T follicular helper cell (primary cell): ENCODE measurements at places on chromosomes 6 and 20.

GRCh38 chr6:27138406-27138805, 109.1 kb upstream of the PRSS16 start:
- DNase-seq, result no peak

- DNase-seq, result no peak
These were observed 28.7 kb upstream of the EDN1 start for GRCh38 chr6:12261502-12261901.

DNA sequence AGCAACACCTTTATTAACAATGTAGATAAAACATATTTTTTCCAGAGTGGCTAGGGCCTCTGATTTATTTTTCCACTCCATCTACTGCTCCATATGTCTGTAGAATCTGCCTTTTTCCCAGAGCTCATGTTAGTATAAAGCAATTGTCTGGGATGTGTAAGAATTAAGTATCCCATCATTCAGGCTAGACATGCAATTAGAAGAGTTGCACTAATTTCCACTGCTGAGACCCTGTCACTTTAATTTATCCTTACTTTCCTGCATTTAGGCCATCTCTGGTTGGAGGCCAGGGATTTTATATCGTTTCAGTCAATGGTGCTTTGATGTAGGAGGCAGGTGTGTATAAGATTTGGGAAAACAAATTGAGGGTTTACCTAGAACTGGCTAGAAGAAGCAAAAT, 286.1 kb upstream of the POU3F2 start:
- no peak for DNase-seq

DNA sequence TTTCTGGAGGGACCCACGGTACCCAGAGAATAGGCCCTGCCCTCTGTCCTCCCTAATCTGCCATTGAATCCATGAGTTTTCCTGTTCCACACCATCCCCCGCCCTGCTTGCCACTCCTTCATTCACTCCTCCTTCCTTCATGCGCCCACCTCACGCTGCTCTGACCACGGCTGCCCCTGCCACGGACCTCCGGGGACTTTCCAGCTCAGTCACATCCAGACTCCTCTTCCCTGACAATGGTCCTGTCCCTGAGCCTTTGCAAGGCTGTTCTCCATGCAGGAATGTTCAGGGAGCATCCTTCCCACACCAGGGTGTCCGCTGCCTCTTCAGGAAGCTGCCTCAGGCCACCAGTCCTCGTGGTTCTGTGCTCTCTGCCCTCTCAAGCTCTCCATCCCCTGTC, 25.9 kb downstream of the GLP1R start:
- DNase-seq, result no peak

DNA sequence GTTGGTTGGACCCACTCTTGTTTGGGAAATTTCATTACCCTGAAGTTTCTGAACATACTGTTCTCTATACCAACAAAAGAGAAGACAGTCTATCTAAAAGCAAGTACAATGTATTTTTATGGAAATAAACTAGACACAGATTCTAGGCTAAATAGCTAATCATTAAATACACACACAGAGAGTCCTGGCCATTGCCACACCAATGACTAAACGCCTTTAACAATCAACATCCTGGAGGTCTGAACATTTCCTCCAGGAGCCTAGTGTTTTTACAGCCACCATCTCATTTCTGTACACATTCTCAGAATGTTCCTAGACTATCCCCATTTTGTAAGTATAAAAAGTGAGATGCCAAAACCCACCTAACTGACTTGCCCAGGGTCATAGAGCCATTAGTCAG, 141.6 kb upstream of the RREB1 start:
- DNase-seq, result no peak

- no peak for DNase-seq
These were observed 154.0 kb upstream of the PLN start for GRCh38 chr6:118394106-118394505.

GRCh38 chr6:41728073-41728936, 7.1 kb downstream of the TFEB start:
- no peak for DNase-seq

DNA sequence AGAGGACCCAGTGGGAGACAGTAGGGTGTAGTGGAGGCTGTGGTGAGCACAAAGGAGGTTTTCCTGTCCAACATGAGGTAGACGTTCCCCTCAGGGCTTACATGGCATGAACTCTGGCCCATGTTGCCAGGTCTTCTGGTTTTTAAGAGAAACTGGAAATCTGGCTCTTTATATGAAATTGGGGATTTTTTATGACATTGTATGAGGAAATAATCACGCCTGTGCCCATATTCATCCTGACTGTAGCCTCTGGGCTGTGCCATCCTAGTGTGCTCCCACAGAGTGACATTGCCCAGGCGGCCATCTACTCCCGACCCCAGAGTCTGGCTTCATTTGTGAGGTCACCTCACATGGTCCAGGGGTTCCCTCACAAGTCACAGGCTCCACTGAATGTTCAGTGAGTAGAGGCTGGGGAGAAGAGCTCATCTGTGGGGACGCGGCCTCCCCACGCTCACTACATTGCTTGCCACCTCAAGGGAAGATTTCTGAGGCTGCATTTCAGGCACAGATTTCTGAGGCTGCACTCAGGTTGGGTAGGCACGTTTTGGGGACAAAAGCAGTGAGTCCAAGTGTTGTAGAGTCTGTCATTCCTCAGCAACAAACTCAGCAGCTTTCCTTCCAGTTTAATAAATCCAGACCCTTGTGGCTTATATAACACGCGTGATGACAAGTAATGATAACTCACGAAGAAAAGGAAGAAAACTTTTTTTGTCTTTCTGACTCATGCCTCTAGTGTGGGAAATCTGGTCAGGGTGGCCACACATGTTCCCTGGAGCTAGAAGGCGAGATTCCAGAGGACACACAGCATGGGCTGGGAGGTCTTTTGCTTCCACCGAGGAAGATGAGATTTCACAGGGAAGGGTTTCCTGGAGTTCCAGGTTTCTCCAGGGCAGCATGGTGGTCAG, 41.7 kb downstream of the SLC24A3 start:
- no peak for DNase-seq

DNA sequence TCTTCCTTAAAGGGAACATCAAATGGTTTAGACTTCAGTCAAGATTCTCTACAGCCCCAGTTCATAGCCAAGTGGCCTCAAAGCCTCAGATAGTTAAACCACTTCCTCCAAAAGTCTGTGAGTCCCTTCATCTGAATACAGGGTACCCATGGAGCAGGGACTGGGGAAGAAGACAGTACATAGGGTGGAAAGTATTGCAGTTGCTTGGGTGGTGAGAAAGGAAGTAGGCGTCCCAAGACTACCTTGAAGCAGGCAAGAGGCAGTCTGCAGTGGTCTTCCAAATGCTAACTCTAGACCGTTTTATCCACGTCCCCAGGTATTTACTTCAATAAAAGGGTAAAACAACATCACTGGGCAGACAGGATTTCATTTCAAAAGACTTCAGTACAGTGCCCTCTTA, 2.0 kb downstream of the FYN start:
- peak; percentile 11 for DNase-seq

DNA sequence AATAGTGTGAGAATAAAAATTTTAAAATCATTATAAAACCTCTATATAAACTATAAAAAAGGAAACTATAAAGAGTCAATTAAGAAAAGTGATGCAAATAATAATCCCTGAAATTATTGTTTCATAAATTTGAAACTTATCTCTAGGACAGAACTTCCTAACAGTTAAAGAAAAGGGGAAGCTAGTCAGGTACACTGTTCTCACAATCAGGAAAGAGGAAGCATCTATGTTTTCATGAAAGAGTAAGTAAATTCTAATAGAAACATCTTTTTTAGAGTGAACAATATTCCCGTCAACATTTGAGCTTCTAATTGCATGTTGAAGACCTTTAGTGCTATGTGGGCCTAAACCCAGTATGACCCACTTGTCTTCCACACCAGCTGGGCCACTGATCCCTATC, 1.2 kb upstream of the ADGRF1 start:
- no peak for DNase-seq

DNA sequence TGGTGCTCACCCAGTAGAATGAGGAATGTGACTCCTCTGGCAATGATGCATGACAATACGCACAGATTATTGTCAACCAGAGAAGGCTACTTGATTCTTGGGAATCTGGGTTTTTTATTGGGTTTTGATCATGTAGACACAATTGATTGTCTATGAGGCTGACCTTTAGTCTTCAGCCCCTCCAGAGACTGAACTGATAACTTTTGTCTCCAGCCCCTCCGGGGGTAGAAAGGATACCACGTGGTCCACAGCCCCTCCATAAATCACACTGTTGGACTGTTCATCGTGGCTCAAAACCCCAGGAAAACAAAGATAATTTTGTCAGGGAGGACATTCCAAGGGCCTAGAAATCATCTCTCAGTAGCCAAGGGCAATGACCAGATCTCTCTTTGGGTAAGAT, 57.5 kb upstream of the ADGRF5 start:
- DNase-seq, result no peak

- DNase-seq, result no peak
These were observed 14.2 kb downstream of the RBM38 start for GRCh38 chr20:57405236-57406016.

DNA sequence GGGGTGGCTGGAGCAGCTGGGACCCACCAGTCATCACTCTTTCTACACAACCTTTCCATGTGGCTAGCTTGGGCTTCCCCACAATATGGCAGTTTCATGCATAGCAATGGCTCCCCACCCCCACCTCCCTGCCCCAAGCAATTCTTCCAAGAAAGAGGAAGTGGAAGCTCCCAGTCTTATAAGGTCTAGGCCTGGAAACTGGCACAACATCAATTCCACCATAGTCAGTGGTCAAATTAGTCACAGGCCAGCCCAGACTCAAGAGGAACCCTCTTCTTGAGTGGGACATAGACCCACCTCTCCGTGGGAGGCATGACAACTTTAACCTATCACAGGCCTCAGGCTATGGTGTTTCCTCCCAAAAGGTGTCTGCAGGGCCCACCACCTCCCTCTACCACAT, 17.7 kb downstream of the TGM6 start:
- DNase-seq, result no peak

- no peak for DNase-seq
These were observed 30.2 kb upstream of the MRPS18A start for GRCh38 chr6:43717822-43718221.

DNA sequence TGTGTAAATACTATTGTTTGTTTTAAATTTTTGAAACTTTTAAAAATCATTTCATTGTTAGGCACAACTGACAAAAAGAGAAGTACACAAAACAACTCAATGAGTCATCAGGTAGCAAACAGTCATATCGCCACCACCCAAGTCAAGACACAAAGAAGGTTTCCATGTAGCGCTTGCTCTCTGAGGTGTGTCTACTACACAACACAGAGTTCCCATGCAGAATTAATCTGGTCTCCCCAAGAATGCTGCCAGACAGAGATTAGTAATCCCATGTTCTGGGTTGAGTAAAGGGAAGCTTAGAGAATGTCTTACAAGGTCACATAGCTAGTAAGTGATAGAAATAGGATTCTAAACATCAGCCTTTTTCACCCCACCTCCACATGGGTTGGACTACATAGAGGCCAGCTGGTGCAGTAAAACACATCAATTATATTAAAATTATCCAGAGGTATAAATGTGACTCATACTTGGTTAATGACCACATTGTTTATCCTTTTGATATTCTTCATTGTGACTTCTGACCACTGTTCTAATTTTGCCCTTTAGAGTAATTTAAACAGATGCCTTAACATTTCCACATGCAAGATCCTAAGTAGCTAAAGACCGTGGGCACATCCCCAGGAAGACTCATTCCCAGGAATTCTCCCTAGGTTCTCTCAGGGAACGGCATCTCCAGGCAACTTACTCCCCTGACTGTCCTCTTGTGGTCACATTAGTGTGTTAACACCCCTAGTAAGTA, 413.5 kb downstream of the PRKN start:
- no peak for DNase-seq

GRCh38 chr20:23679133-23680092, 9.4 kb downstream of the CST4 start:
- no peak for DNase-seq

GRCh38 chr6:111828809-111829208, 44.4 kb downstream of the FYN start:
- no peak for DNase-seq
